ENCODE measurements at places on chromosomes 2 and 18. TPM values are rescaled to one million over a fixed set of nuclear protein-coding genes. Genes with fewer than 3 reads are reported as not detected.

The KCNG2 gene
- total RNA-seq, result 0.31 TPM

The FAP gene
- 1.3 TPM for total RNA-seq

The HTR2B gene
- 0.31 TPM for total RNA-seq

The TANC1 gene
- 16.0 TPM for total RNA-seq

The NCKAP5 gene
- total RNA-seq, result 19.7 TPM

The CRACDL gene
- total RNA-seq, result 0.94 TPM

The GAREM1 gene
- total RNA-seq, result 33.5 TPM

The ZFAND2B gene
- total RNA-seq, result 17.5 TPM

The PLCD4 gene
- 2.2 TPM for total RNA-seq

The DCTN1 gene
- 142 TPM for total RNA-seq

The SP140 gene
- total RNA-seq, result 1.9 TPM

The KLHL14 gene
- 33.8 TPM for total RNA-seq

The TTC27 gene
- total RNA-seq, result 32.9 TPM

The SCN3A gene
- 313 TPM for total RNA-seq

The ARHGAP25 gene
- total RNA-seq, result 1.3 TPM

The CRYGC gene
- not detected for total RNA-seq

The UGT1A3 gene
- total RNA-seq, result not detected

The CMPK2 gene
- 8.1 TPM for total RNA-seq

The CPLX4 gene
- total RNA-seq, result not detected

The PLGLB1 gene
- total RNA-seq, result 44.1 TPM

The FBXO41 gene
- total RNA-seq, result 28.8 TPM

The HAT1 gene
- total RNA-seq, result 44.8 TPM

The GRB14 gene
- total RNA-seq, result 19.1 TPM

The REG3A gene
- total RNA-seq, result not detected

The TUBA4B gene
- not detected for total RNA-seq

The RBMS1 gene
- 13.8 TPM for total RNA-seq

The IL1A gene
- total RNA-seq, result not detected

The CERS6 gene
- total RNA-seq, result 151 TPM

The CPS1 gene
- 3.1 TPM for total RNA-seq

The LAMA1 gene
- total RNA-seq, result 26.0 TPM

The SNORC gene
- 2.8 TPM for total RNA-seq

The NEU2 gene
- not detected for total RNA-seq

The DYTN gene
- total RNA-seq, result not detected

The CYS1 gene
- not detected for total RNA-seq

The DTNA gene
- total RNA-seq, result 69.2 TPM

The SPP2 gene
- not detected for total RNA-seq

The ADAM17 gene
- total RNA-seq, result 44.1 TPM

The ALK gene
- total RNA-seq, result 2.5 TPM

The SLC9A4 gene
- total RNA-seq, result 0.63 TPM

The SF3B6 gene
- total RNA-seq, result 86.1 TPM

The ARL5A gene
- 61.7 TPM for total RNA-seq

The KCNK3 gene
- total RNA-seq, result 5.0 TPM
